ENCODE measurements at places on chromosomes 12 and 14.

DNA sequence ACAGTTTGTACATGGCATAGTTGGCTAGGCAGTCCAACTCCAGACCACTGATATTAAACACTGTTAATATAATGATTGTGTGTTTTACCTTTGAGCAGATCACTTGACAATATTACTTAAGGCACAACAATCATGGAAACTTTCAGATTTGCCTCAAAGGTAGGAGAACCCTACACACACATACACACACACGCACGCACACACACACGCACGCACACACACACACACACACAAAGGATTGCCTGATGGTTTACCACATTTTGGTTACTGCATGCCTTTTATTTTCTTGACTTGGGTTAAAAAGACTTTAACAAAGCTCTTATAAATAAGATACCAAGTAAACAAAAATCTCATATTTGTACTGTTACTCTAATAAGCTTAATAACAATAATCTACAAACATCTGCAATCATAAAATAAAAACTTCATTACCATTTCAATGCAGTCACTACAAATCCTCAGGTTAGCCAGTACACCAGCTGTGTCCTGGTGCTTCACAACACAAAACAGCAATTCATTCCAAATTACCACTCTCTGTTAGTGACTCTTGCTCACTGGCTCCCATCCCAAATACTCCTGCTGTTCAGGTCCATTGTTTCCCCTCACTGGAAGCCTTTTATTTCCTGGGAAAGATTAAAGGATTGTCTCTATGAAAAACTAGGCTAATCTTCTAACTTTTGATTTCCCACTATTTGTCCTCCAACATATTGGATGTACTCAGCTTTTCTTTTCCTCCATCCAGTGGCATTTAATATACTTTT lies 175.2 kb upstream of the ATP2B1 start:
- no peak for DNase-seq

GRCh38 chr12:16335838-16336237 lies 11.6 kb upstream of the MGST1 start:
- DNase-seq: no peak

GRCh38 chr14:101873076-101873825 lies 91.1 kb upstream of the DYNC1H1 start:
- DNase-seq: no peak

DNA sequence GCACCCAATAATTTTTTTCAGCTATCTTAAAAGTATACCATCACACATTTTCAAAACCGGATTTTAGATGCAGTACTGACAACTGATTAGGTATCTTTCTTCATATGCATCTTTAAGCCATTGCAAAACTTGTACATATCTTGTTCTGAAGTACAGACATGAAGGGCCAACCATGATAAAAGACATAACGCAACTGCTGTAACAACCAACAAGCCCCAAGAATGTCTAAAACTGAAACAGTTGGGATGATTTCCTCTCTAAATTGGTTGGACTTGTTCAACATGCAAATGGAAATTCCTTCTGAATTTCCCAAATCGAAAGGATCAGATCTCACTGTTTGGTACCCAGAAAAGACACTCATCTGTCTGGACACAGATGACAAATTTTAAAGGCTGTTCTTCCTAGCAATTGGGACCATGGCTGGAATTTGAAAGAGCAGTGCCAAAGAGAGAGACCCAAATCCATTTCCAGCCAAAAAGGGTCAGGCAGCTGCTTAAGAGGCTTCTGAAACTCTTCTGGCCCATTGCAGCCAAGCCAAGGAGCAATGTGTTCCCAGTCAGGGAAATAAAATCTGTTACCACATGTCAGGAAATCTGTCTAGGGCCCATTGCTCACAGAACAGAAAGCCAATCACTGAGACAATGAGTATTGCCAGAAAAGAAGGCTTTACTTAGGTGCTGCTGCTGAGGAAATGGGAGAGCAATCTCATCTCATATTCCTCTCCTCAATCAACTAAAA lies 1122.4 kb upstream of the USP15 start:
- DNase-seq: no peak

DNA sequence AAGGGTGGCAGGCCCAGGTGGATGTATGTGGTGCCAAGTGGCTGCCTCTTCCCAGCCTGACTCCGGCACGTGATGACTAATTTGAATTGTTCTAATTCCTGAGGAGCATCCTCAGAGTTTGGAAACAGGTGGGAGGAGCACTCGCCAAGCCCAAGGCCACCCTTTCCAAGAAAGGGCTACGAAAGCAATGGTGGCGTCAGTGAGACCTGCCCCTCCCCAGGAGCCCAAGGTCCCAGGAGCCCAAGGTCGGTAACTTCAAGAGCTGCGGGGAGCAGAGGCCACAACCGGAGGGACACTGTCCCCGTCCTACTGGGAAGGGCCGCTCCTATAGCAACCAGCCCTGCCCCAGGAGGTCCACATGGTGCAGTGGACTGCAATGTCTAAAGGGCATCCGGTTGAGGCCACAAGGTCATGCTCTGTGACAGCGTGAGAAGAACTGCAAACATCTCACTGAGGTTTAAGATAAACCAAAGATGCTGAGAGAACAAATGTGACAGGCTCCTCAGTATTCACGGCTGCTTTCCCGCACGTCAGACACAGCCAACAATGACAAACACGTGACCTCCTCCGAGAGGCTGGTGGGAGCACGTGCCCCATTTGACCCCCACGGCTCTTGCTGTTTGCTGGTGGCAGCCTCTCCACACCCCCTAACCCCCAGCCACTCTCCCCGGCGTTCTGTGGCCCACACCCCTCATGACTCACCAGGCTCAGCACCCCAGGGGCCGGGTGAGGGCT lies 79.6 kb downstream of the ITPK1 start:
- no peak for DNase-seq

- DNase-seq: no peak
Measured at GRCh38 chr14:30431552-30431951, 127.4 kb upstream of the G2E3 start.

DNA sequence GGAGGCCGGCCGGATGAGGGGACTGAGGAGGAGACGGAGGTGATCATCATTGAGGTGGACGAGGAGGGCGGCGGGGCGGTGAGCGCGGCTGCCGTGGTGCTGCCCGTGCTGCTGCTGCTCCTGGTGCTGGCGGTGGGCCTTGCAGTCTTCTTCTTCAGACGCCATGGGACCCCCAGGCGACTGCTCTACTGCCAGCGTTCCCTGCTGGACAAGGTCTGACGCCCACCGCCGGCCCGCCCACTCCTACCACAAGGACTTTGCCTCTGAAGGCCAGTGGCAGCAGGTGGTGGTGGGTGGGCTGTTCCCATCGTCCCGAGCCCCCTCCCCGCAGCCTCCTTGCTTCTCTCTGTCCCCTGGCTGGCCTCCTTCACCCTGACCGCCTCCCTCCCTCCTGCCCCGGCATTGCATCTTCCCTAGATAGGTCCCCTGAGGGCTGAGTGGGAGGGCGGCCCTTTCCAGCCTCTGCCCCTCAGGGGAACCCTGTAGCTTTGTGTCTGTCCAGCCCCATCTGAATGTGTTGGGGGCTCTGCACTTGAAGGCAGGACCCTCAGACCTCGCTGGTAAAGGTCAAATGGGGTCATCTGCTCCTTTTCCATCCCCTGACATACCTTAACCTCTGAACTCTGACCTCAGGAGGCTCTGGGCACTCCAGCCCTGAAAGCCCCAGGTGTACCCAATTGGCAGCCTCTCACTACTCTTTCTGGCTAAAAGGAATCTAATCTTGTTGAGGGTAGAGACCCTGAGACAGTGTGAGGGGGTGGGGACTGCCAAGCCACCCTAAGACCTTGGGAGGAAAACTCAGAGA lies 9.6 kb downstream of the MMP14 start:
- no peak for DNase-seq

DNA sequence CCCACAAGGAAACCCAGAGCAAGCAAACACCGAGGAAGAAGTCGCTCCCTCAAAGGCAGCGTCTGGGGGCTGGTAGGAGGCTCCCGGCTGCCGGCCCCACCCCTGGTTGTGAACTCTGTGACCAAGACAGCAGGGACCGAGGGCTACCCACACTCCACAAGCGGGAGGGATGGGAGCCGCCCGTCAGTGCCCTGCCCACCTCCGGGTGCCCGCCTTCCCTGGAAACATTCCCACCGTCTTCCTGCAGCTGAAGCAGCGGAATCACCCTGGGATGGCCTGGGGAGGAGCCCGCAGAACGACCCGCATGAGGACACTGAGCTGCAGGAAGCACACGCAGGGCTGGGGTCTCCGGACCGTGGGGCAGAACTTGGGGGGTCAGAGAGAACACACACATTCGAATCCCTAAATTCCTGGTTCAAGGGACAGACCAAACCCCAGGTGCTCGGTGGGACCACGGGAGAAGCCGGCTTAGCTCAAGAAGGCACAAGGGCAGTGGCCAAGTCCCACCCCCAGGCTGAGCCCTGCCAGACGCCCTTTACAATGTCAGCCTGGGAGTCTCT lies 33.5 kb upstream of the C14orf180 start:
- no peak for DNase-seq

DNA sequence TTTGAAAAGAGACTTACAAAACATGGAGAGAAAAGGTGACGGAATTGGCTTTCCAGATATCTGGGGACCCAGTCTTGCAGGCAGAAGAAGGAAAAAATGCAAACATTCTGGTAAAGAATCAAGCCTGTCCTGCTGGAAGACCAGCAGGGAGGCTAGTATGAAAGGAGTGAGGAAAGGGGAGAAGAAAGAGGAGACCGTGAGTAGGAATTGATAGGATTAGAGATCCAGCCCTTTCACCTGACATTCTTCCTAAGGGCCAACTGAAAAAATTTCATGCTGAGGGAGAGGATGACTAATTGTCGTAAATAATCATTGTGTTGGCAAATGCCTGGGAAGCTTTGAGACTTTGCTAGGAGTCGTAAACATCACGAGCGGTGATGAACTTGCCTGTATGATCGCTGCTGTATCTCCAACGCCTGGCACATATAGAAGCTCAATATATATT lies 12.1 kb downstream of the BHLHE41 start:
- DNase-seq: no peak

Measured in stimulated activated CD8-positive, alpha-beta memory T cell treated with anti-CD3 and anti-CD28 coated beads, Interleukin-2, amount 100 ng/mL, for 1 hour (primary cell).